Hematopoietic multipotent progenitor cell treated with erythropoietin and hydrocortisone succinate and interleukin-3 and kit ligand, for 4 days (in vitro differentiated cells): ENCODE measurements at places on chromosomes 7 and 10.

- DNase-seq = no peak
Observed at GRCh38 chr10:75620356-75620755, 188.9 kb downstream of the LRMDA start.

- DNase-seq = peak; percentile 20
Observed at GRCh38 chr10:11012421-11013295, 5.0 kb upstream of the CELF2 start.

- no peak for DNase-seq
Observed at GRCh38 chr7:97506728-97507127, 225.2 kb upstream of the TAC1 start.

GRCh38 chr10:98209441-98209840 lies 58.6 kb downstream of the LOXL4 start:
- no peak for DNase-seq

DNA sequence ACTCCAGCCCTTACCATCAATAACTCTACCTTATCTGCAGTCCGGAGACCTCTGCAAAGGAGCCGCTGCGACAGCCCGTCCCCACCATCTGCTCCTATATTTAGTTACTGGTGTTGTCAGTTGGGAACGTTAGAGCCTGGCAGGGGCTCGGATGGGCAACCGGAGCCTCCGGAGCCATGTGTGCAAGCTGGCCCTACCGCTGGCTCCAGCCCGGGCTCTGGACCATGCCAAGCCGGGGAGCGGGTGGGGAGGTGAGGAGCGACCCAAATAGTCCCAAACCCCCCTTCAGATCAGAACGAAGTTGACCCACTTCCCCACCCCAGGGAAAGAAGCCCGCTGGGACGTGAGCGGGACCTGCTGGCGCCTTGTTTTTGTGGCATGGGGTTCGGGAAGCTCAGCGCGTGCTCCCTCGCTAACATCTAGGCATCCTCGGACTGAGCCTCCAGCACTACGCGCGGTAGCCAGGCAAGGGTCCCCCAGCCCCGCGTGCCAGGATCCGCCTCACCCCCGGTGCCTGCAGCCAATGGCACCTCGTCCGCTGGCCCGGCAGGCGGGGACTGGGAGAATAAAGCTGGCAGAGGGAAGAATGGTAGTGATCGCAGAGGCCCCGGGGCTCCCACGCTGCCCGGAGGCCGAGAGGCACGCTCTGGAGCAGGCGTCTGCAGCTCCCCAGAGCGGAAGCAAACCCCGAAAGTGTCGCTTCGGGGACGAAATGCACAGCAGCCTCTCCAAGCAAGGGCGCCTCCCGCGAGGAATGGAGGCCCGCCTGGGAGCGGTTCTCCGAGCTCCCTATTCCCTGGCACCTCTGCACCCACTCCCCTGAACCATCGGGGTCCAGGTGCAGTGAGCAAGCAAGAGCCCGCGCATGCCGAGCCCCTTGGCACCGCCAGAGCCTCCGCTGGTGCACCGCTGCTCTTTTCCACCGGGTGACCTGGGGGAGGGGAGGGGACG lies 679 bp downstream of the LRRC20 start:
- peak; percentile 63 for DNase-seq

DNA sequence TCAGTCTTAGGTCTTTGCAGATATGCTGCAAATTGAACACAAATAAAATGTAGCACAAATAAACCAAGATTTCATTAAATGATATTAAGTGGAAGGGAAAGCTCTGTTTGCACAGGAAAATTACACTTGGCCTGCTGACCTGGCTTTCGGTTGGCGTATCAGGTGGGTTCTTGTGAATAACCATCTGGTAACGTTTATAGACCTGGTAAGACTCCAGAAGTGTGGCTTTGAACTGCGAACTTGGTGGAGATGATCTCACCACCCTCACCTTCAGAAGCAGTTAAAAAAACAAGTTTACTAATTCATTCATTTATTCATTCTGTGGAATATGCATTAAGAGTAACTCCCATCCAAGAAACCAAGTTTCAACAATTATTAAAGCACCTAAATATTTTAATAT lies 28.1 kb downstream of the ATE1 start:
- DNase-seq = no peak

GRCh38 chr10:1414893-1415292 lies 322.4 kb downstream of the ADARB2 start:
- DNase-seq = no peak

DNA sequence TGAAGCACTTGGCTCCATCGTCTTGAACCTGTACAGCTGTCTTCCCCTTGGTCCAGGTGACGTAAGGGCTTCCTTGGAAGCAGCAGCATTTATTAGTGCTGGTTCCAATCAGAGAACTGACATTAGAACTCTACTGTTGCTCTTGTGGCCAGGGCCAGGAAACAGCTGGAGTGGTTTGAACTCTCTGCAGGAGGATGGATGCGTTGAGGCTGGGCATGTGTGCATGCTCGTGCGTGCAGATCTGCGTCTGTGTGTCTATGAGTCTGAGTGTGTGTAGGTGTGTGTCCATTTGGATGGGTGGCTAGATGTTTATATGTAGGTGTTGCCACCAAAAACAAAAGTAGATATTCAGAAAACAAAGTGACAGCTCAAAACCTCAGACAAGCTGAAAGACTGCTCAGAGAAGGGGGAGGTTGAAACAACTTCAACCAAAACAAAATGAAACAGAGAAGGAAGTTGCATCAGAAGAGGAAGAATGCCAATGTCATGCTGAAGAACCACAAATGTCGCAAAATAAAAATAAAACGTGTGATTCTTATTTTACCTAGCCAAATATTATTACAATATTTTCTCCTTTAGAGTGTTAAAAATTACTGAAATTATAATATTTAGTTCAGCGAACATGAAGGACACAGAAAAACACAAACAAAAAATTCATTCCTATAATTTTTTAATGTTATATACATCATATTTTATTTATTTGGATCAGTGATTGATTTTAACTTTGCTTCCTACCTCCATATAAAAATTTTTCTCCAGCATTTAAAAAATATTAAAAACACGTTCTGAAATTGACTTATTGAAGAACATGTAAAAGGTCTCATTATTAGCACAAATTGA lies 96.1 kb upstream of the MKLN1 start:
- DNase-seq = peak; percentile 81

DNA sequence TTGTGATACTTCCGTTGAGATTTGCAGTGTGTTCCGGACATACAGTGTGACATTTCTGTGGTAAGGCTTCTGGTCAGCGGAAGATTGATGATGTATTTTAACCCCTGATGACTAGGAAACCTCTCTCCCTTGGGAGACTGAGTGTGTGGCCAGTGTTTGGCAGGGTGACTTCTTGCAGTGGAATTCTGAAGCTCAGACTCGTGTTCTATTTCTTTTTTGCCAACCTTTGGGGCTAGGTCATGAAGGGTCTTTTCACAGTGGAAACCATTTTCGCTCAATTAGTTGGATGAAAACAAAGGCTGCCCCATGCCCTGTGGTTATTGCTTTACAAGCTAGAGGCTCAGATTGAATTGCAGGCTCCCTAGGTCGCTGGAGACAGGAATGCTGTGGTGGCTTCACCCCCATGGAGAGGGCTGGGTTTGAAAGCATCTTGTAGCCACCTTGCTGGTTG lies 288.9 kb downstream of the BBS9 start:
- no peak for DNase-seq

DNA sequence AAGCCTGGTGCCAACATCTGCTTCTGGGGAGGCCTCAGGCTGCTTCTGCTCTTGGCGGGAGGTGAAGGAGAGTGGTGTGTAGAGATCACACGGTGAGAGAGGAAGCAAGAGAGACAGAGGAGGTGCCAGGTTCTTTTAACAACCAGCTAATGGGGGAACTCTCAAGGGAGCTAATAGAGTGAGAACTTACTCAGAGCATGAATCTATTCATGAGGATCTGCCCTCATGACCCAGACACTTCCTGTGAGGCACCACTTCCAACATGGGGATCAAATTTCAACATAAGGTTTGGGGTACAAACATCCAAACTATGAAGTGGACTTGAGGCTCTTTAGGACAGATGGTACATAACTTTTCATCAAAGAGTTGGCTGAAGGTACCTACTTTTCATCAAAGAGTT lies 5.1 kb upstream of the ZNF32 start:
- DNase-seq = no peak

DNA sequence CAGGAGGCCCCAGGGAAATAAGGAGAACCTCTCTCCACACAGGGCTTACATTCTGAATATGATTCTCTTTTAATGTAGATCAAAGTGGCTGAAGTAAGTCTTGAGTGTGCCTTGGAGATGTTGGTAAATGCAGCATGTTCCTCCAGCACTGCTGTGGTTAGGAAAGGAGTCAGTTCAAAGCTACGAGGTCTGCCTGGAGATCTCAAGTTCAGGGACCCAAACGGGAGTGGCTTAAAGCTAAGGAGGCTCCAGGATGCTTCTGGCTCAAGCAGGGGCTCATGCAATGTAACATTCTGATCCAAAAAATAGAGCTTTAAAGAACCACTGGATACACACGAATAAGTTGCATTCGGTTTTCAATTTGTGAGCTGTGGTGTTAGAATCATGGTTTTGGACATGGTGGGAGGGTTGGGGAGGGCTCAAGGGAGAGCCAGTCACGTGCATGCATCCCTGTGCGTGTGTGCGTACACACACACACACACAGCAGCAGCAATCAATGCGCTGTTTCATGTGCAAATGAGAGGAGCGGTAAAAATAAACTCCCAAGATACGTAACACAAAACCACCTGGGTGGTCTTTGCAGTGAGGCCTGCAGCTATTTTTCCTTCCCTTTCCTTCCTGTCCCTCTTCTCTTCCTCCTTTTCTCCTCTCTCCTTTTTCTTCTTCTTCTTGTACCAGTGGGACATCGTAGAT lies 70.5 kb downstream of the AOAH start:
- DNase-seq = no peak

GRCh38 chr10:29584436-29584835 lies 50.3 kb downstream of the SVIL start:
- DNase-seq = no peak

DNA sequence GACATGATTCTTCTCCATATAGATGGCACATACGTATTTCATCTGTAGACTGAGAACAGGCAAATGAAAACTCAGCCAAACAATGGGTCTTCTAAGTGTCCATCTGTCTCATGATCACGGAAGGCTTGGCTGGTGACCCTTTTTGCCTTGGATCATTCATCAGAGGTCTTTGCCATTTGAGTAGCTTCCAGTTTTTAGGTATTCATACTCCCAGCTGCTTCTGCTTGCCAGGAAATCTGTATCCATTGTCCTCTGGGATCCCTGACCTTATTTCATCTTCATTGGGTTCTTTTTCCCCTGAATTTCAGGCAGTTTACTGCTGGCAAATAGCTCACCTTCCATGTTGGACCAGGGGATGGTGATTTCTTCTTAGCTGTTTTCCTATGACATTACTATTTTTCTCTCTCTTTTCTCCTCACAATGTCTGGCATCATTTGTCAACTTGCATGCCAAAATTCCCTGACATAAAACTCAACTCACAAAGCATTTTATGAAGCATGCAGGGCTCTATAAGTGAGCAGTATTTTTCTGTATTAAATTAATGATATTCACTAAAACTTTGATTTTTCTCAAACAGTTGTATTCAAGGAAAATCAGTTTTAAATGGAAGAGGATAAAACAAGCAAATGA lies 241.2 kb downstream of the DNAJB9 start:
- no peak for DNase-seq

- DNase-seq = no peak
Observed at GRCh38 chr10:44564790-44565189, 179.9 kb upstream of the CXCL12 start.

DNA sequence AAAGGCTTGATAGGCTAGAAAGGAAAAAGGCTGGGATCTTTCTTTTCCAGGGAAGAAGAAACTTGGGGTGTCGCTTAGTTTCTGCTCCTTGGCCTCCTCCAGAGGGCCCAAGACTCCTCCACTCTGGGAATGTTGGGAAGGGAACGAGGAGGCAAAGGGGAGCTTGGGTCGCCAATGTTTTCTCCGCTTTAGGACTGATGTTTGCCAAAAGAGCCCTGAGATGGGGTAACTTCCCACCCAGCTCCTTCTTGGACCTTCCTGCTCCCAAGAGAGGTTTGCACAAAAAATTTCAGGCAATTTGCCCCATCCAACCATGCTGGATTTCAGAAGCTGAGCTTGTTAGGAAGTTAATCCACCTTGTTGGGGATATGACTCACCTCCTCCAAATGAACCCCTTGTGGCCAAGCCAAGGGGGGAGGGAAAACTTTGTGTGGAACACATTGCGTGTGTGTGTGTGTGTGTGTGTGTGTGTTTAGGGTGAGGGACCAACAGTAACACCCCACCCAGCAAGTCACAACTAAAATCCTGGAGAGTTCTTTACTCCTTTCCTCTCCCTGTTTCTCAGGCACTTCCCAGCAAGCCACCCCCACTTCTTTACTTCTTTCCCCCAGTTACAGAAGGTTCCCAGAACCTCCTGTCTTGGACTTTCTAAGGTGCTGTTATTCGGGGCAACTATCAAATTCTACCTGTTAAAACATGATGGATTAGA lies 8.7 kb upstream of the HOXA2 start:
- DNase-seq = no peak

GRCh38 chr7:2158331-2159175 lies 74.2 kb downstream of the MAD1L1 start:
- no peak for DNase-seq

DNA sequence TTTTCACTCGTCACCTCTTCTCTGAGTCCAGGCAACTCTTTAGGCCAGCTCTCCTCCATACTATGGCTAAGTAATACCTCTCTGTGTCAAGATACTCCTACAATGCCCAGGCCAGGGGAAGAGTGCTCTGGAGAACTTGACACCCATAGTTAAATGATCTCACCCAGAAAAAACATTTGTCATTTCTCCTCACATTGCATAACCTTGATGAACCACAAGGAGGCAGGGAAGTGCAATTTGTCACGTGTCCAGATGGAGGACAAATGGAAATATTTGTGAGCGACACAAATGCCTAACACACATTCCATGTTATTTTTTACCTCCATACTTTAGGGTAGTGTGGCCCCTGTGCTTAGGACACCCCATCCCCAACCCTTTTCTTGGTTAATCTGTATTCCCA lies 78.3 kb downstream of the HTR7 start:
- peak; percentile 39 for DNase-seq

GRCh38 chr7:94276027-94276426 lies 118.7 kb upstream of the COL1A2 start:
- no peak for DNase-seq

DNA sequence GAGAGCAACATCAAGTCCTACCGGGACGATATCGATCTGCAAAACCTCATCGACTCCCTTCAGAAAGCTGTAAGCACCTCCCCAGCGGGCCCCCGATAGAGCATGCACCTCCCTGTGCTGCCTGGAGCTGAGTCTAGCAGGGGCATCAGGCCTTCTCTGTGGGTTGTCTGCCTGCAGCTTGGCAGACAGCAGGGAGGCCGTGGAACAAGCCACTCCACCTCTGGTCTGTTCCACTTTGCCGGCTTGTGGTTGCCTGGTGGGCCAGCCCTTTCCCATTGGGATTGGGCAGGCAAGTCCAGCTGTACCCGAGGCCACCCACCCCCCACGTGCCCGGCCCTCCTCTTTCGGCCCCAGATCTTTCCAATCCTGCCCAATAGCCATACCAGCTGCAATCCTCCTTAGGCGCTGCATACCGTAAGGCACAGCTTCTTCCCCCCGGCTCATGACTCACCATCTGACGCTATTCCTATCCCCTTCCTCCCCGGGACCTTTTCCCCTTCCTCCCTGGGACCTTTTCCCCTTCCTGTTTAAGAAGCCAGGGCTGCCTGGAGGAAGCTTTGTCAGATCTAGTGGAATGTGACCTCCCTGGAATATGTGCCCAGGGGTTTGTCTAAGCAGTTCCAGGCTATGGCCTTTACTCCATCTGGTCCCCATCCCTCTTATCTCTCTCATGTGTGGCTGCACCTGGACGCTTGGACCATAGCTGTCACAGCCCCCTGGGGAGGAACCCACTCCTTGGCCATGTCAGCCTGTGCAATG lies 28.1 kb upstream of the SH2D4B start:
- DNase-seq = no peak

- no peak for DNase-seq
Observed at GRCh38 chr7:116526897-116527296, 2.1 kb downstream of the CAV1 start.

GRCh38 chr10:69960988-69961880 lies 91.4 kb upstream of the MACROH2A2 start:
- peak; percentile 25 for DNase-seq
